Uterine smooth muscle cell (primary cell): ENCODE measurements at places on chromosomes 1 and 21. TPM values are rescaled to one million over a fixed set of nuclear protein-coding genes. Genes with fewer than 3 reads are reported as not detected.

Gene HFM1
- 0.55 and 0.87 TPM in 2 replicates for total RNA-seq

Gene LINGO4
- total RNA-seq, result under 0.01 TPM in 1 of 2 replicates, not detected in the other

Gene TRPM2
- total RNA-seq, result under 0.01 TPM in 1 of 2 replicates, not detected in the other

Gene SLC6A9
- 2.3 and 7.6 TPM in 2 replicates for total RNA-seq

Gene FLG
- under 0.01 TPM in 1 of 2 replicates, not detected in the other for total RNA-seq

Gene NTMT2
- not detected in 2 replicates for total RNA-seq
